CD8-positive, alpha-beta memory T cell (primary cell): ENCODE measurements at places on chromosomes 3 and 15. TPM values are rescaled to one million over a fixed set of nuclear protein-coding genes. Genes with fewer than 3 reads are reported as not detected.

Gene RTP1
- not detected for polyA plus RNA-seq

Gene NAALADL2
- polyA plus RNA-seq: not detected

Gene DAZL
- polyA plus RNA-seq: not detected

Gene ZBBX
- polyA plus RNA-seq: not detected

Gene CPLX3
- not detected for polyA plus RNA-seq

Gene FBXL22
- 0.97 TPM for polyA plus RNA-seq

Gene FAM81A
- polyA plus RNA-seq: not detected

Gene SNURF
- polyA plus RNA-seq: 67.2 TPM

Gene STRA6
- polyA plus RNA-seq: not detected

Gene SPG21
- polyA plus RNA-seq: 118 TPM

Gene FRMD5
- polyA plus RNA-seq: 0.37 TPM

Gene SLC41A3
- polyA plus RNA-seq: 28.0 TPM

Gene PDCD10
- 95.1 TPM for polyA plus RNA-seq

Gene ROPN1
- not detected for polyA plus RNA-seq

Gene PIK3R4
- 20.8 TPM for polyA plus RNA-seq

Gene SPINK8
- polyA plus RNA-seq: not detected

Gene TF
- polyA plus RNA-seq: not detected

Gene ITIH3
- not detected for polyA plus RNA-seq

Gene CKMT1B
- polyA plus RNA-seq: not detected

Gene SEMA5B
- polyA plus RNA-seq: not detected

Gene DNAH12
- polyA plus RNA-seq: not detected

Gene RTP4
- polyA plus RNA-seq: 12.9 TPM

Gene ARHGEF26
- polyA plus RNA-seq: 0.08 TPM

Gene FOXL2NB
- not detected for polyA plus RNA-seq

Gene DISP2
- 1.1 TPM for polyA plus RNA-seq
